ENCODE measurements at places on chromosomes 4 and X.

- no peak for DNase-seq
Observed at GRCh38 chr4:142181021-142181420, 544.6 kb downstream of the IL15 start.

- no peak for DNase-seq
Observed at GRCh38 chr4:138728566-138728965, 287.0 kb upstream of the NOCT start.

- no peak for DNase-seq
Observed at GRCh38 chr4:19128176-19128575, 1106.6 kb upstream of the LCORL start.

DNA sequence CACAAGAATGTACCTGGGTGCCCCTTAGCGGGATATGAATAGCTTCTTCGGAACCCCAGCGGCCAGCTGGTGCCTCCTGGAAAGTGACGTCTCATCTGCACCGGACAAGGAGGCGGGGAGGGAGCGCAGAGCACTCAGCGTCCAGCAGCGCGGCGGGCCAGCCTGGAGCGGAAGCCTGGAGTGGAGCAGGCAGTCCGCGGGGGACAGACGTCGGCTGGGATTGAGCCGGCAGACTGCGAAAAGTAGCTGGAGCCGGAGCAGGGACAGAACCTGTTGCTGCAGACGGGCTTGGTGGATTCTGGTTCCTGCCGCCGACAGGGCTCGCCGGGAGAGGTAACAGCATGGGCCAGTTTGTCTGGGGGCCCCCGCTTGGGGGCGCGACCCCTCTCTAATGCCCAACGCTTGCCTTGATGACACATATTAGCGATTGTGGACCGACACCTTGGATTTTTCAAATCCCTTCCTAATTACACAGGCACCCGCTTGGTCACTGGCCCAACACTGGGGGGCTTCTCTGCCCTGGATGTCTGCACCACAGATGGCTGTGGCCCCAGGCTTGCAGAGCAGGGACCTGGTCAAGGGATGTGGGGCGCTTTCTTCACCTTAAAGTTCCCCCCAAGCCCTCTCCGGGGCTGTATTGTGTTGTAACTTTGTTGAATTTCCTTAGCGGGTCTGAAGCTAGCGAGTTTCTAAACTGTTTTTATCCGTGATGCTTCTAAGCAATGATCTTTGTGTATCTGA, at the start of gene NPFFR2:
Gene NPFFR2 (plus strand): TSS at position 133 of the 741 bp plus-strand sequence. CDS start 96,592 bp downstream, outside the sequence.
- DNase-seq, result no peak

DNA sequence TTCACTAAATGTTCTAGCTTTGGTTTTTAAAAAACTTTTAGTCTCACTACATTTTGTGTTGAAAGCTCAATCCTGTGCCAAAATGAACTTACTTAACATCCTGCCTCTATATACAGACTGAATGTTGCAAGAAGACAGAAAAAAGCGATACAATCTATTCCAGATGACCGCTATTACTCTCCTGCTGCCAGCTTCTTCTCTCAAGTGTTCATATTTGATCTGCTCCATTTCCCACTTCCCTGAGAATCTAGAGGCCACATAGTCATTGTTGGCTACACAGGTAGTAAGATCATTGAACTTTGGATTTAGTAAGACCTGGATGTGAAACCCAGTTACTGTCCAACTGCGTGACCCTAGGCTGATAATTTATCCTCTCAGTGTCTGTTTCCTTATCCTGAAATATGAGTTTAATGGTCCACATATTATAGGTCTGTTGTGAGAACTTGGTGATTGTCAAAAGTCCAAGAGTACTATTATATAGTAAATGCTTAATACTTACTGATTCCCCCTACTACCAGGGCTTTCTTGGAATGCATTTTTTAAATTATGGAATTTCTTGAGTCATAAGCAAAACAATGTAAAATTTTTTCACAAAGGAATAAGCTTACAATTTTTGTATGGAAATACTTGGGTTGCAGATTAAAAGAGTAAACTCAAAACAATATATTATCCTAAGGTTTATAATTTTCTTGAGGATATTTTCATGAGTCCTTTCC, 976.8 kb upstream of the ADGRL3 start:
- DNase-seq, result peak; percentile 13

GRCh38 chr4:12041828-12042227, 613.1 kb upstream of the HS3ST1 start:
- DNase-seq, result no peak

- no peak for DNase-seq
Observed at GRCh38 chr4:75302648-75303047, 211.6 kb downstream of the RCHY1 start.

DNA sequence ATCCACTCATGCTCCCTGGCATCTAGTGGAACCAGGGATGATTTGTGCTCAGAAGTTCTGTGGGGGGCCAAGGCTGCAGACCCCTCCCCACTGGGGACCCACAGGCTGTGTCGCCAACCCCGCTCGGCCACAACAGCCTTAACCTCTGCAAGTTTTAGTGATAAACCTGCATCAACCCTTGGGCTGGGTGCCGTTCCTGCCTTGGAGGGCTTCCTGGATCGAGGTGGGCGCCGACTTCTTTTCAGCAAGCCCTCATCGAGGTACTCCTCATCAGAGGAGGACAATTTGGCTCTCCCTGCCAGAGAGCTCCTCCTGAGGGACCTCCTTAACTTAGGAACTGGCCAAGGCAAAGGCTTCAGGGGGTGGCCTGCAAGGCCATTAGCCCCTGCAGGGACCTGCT, 1.9 kb downstream of the SOWAHB start:
- DNase-seq, result no peak

GRCh38 chrX:39822133-39822748, 275.5 kb downstream of the BCOR start:
- DNase-seq, result no peak

GRCh38 chrX:67619253-67619652, 75.4 kb downstream of the AR start:
- no peak for DNase-seq

- DNase-seq, result no peak
Observed at GRCh38 chrX:25344161-25344936, 328.6 kb upstream of the ARX start.

GRCh38 chr4:95572304-95572991, 23.7 kb upstream of the UNC5C start:
- DNase-seq, result no peak

DNA sequence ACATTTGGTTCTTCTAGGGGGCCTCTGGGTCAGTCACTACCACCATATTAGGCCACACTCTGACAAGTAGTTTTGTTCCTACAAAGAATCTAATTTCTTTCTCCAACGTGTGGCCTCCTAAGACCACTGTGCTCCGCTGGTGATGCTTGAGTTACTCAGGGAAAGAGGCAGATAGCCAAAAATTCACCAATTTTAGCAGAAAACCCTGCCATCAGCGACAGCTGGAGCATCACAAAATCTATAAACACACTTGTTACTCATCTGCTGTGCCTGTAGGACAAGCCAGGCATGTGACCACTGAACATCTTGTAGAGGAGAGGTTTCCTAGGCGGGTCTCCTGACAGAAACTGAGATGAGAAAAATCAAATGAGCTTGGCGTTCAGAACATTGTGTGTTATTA, 105.4 kb downstream of the SYNPO2 start:
- no peak for DNase-seq

- DNase-seq, result no peak
Observed at GRCh38 chr4:118290951-118291350, 61.9 kb downstream of the PRSS12 start.

DNA sequence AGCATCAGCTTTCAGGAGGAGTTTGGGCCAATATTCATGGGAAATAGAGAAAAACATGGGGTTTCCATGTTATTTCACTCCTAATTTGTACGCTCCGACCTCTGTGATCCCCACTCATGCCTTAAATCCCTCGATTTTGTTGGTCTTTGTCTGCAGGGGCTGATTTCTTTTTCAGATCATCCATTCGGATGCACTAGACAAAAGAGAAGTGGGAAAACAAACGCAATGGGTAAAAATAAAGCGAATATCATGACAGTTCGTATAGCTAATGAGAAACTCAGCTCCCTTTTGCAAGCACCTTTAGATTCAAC, 139.1 kb upstream of the PLAC1 start:
- DNase-seq, result no peak

DNA sequence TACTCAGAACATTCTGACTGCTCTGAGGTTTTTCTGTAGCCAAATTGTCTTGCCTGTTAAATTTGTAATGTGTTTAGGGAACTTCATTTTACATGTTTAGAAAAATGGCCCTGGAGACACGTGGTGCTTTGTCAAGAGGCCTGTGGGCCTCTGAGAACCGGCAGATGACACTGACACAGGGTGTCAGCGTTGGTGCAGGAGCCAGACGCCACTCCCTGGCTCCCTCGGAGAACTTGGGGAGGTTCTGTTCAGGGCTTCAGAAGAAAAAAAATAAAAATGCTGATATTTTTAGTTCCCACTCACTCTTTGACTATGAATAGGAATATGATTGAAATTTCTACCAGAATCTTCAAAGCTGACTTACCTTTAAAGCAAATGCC, 190.9 kb upstream of the GATB start:
- no peak for DNase-seq

DNA sequence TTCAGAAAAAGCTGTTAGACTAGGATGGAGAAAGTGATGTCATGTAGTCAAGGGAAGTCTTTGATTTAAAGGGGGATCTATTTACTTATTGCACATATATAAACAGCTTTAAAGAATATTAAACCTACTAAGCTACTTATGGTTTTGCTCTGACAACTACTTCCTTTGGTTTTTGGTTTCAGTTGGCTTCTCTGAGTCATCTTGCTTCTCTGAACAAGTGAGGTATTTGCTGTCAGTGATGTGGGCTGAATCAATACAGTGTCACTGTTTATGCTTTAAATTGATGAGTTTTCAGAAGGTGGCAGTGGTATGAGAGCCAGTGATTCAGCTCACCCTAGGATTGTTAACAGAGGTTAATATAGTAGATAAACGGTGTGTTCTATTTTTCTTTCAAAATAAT, 75.1 kb downstream of the CEP44 start:
- DNase-seq, result peak; percentile 67

- DNase-seq, result peak; percentile 58
Observed at GRCh38 chrX:72201836-72202536, 20.4 kb downstream of the PIN4 start.

DNA sequence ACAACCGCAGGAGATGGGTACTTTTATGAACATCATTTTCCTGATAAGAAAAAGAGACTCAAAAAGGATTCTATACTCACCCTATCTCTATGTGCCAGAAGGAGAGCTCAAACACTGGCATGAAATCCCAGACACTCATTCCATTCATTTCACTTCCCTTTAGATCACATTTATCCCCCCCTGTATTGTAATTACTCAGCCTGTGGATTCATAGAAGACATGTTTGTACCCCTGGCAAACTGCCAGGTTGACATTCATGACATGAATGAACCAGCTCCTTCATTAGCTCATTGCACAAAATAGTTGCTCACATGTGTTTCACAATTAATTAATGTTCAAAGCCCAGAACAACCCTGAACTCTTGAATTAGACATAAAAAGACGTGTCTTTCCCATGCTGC, 4.9 kb downstream of the SMR3A start:
- DNase-seq, result no peak

- no peak for DNase-seq
Observed at GRCh38 chrX:101958139-101958538, 26.3 kb upstream of the ZMAT1 start.

DNA sequence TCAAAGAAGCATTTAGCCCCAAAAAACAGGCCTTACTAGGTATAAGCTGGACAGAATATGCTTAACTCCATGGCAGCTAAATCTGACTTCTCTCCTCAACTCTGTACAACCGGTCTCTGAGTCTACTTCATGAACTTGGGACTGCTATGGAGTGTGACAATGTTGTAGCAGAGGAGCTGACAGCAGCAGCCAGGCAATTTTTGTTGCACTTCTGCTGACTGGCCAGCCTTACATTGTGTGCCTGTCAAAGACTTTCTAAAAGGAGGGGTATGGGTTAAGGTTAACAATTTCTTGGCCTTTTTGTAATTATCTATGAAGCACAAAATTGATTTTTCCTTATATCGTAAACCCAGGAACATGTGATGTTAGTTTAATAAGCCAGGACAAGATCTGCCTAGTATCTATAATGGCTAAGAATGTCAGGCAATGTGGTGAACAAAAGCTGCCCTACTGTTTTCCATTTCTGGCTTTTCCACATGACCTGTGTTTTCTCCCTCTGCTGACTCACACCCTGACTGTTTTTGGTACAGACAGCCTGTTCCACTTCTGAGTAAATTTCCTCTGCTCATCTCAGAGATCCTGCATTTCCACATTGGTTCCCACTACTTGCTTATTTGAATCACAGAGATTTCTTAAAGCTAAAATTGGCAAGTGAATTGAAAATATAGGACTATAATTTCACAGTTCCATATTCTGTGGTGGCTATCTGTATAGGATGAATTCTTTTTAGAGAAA, 9.3 kb downstream of the NOX1 start:
- DNase-seq, result peak; percentile 2

- DNase-seq, result no peak
Observed at GRCh38 chrX:124085063-124085462, 123.6 kb downstream of the STAG2 start.

Data from HS-5 (cell line).